Renal cortex interstitium (tissue), 15 donors: ENCODE measurements at places on chromosomes 2 and 18.

GRCh38 chr2:130790804-130791616 is 35.7 kb downstream of the AMER3 start:
- no peak for DNase-seq

GRCh38 chr2:113906647-113907046 is 16.8 kb downstream of the ACTR3 start:
- DNase-seq = no peak

- no peak for DNase-seq
Observed at GRCh38 chr18:9828506-9829396, 57.0 kb upstream of the TXNDC2 start.

GRCh38 chr2:8263901-8264300 is 418.0 kb upstream of the ID2 start:
- no peak for DNase-seq

- DNase-seq = no peak
Observed at GRCh38 chr2:63571291-63571690, 17.0 kb downstream of the WDPCP start.

GRCh38 chr18:12079491-12080237 is 14.0 kb upstream of the ANKRD62 start:
- peak; percentile 9 for DNase-seq

- no peak for DNase-seq
Observed at GRCh38 chr18:35926884-35927283, 45.6 kb upstream of the RMP24 start.

- no peak for DNase-seq
Observed at GRCh38 chr2:181123798-181124231, 143.4 kb downstream of the UBE2E3 start.
